ENCODE measurements at places on chromosomes 2 and 18.

DNA sequence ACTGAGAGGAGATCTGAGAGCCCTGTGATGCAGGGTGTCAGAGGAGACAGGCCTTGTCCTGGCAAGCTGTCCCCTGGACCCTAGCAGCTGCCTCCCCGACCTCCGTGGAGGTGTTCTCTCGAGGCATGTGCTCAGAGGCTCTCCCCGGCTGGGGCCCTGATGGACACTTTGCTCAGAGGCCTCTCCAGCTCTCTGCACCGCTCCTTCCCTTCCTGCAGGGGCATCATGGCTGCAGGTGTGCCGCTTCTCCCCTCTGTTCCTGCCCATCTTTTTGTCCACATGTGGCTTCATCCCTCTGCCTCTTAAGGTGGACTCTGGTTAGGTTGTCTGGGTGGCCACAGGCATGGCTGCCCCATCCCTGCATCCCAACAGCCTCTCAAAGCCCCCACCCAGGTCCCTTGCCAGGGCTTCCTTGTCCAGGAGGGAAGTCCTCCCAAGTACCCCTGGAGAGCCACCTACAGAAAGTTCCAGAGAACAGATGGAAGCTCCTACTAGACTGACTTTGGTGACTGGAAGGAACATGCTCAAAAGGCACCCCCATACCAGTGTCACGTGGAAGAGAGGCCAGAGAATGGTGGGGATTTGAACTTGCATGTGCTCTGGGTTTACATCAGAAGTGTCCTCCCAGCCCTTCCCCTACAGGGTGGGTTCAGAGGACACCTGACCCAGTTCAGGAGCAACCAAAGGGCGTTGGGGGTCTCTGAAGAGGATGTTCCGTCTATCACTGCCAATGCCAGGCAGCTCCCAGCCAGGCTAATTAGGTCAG is 120.4 kb downstream of the KLHL29 start:
- no peak for DNase-seq

- no peak for DNase-seq
Measured at GRCh38 chr2:44802777-44803424, 138.6 kb upstream of the SIX3 start.

- DNase-seq = no peak
Measured at GRCh38 chr2:99552529-99552928, 62.7 kb upstream of the REV1 start.

DNA sequence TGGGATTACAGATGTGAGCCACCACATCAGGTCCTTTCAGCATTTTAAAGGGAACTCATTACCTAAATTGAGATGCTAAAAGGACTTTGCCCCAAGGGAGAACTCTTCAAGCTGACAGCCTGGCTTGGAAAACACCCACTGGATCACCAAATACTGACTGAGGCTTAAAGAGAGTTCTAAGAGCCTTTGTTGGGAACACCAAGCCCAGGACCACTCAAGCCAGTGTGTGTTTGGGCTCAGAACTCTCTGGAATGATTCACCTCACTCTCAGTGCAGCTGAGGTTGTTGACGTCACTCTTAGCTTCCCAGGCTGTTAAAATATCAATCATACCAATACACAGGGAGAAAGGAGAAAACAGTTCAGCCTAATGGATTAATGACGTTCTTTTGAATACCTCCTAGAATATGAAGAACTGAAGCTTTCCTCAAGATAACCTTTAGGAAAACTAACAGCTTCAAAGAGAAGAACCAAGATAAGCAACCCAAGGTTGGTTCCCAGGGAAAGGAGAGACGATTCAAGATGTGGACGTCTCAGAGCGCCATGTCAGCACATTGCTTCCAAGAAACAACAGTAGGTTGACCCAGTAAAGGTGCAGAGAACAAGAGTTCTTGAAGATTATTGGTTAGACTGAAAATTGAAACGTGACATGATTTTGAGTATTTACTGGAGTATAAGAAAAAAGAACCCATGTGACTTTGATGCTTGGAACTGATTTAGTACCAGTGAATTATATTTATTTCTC is 48.0 kb upstream of the MGAT4A start:
- DNase-seq = no peak

- DNase-seq = no peak
Measured at GRCh38 chr2:23508066-23508390, 123.0 kb downstream of the KLHL29 start.

- DNase-seq = no peak
Measured at GRCh38 chr2:11550901-11551568, 17.2 kb downstream of the GREB1 start.

DNA sequence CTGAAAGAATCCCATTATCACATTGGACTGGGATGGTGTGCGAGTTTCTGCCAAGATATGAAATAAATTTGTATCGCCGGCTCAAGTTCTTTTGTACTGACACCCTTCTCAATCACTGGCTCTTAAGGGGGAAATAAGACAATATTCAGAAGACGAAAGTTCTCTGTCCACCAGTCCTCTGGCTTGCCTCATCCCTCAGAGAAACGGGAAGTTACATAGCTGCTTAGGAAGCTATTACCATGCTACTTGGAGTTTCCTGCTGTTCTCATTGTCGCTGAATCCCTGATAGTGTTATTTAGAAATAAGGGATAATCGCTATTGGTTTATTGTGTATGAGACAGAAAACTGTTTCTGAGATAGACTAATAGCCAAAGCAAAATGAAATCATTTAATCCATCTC is 205.0 kb upstream of the ZNF521 start:
- no peak for DNase-seq

GRCh38 chr2:221087779-221088178 is 484.3 kb downstream of the EPHA4 start:
- DNase-seq = no peak

DNA sequence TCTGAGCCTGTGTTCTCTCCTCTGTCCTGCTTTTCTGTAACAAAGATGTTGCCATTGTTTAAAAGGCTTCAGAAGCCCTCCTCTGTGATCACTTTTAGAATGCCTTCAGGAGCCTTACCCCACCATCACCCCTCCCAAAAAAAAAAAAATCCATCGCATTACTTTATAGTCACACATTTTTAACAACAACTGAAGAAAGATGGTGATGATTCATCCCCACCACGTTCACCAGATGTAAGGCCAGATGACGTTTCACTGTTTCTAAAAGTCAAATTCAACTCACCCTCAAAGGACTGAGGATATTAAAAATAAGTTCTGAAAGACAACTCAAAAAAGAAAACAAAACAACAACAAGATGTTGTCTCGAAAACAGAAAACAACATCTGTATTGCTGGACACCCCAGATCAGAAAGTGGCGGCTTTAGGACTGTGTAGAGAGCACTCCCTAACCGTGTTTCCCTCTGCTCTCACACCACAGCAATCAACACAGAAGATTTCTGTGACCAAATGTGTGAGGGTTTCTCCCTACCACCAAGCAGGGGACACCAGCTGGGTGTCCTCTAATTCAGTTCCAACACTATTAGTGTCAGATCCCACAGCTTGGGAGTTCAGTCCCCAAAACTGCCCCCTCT is 61.9 kb upstream of the CREB1 start:
- no peak for DNase-seq
